ENCODE measurements at places on chromosomes 6 and 20.

- DNase-seq, result no peak
Observed at GRCh38 chr6:78483553-78484197, 383.7 kb upstream of the IRAK1BP1 start.

- DNase-seq, result no peak
Observed at GRCh38 chr6:151649835-151650234, 156.0 kb downstream of the CCDC170 start.

GRCh38 chr6:148608199-148608951 is 138.5 kb upstream of the UST start:
- no peak for DNase-seq

GRCh38 chr6:106804346-106805335 is 169.9 kb downstream of the CD24 start:
- DNase-seq, result no peak

DNA sequence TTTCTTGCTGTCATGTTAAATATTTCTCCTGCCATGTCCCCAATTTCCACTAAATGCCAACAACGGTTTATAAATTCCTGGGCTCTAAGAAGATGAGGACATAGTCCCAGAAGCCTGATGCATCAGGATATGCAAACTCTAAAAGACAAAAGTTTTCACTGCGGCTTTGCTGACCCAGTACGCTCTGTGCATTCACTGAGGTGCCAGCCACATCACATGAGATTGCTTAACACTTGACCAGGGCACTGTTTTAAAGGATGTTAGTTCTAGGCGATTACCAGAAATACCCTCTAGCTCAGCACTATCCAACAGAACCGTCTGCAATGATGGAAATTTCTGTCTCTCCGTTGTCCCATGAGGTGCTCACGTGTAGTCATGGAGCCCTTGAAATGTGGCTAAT is 19.9 kb upstream of the ADTRP start:
- DNase-seq, result no peak

DNA sequence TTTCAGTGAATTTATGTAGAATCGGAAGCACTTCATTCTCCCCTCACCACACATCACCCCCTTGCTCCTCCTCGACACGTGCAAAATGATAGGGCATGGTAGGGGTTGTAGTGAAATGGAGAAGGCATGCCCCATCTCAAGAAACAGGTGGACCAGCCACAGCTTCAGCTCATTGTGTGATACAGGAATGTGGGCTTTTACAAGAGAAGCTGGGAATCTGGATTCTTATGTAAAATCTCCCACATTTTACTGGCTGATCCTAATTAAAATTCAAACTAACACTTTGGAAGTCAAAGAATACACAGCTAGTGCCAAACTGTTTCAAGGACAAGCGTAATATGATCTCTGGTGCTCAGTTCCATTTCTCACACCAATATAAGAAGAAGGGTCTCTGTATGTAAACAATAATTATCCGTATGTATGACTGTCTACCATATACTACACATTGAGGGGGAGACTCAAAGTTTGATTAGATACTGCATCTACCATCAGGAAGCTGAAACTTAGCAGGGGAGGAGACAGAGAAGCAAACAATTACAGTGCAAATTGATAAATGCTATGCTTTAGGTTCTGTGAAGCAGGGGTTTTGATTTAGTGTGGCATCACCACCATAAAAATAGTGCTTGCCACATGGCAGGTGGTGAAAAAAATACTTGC is 24.3 kb upstream of the KIAA0408 start:
- DNase-seq, result no peak

- no peak for DNase-seq
Observed at GRCh38 chr6:113936093-113936934, 34.6 kb downstream of the HDAC2 start.

GRCh38 chr6:70314296-70314695 is 11.4 kb upstream of the COL9A1 start:
- no peak for DNase-seq

GRCh38 chr6:27019651-27020552 is 227.6 kb upstream of the PRSS16 start:
- no peak for DNase-seq

DNA sequence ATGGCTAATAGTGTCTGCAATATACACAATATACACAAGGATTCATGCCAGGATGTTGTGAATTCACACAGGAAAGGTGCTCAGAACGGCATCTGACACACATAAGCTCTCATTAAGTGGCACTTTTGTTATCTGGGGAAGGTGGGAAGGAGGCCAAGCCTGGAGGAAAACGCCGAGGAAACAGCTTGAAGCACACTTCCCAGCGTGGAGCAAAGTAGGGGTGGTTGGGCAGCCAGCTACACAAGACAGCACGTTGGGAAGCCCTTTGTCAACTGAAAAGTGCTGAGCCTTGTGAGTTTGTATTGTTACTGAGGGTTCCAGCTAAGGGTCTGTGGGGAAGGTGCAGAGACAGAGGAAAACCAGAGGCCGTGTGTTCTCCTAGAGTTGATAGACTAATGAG is 181.0 kb downstream of the ZMYND8 start:
- no peak for DNase-seq

GRCh38 chr6:118187568-118188164 is 280.6 kb downstream of the SLC35F1 start:
- no peak for DNase-seq

- DNase-seq, result no peak
Observed at GRCh38 chr6:77433888-77434287, 29.4 kb downstream of the HTR1B start.

DNA sequence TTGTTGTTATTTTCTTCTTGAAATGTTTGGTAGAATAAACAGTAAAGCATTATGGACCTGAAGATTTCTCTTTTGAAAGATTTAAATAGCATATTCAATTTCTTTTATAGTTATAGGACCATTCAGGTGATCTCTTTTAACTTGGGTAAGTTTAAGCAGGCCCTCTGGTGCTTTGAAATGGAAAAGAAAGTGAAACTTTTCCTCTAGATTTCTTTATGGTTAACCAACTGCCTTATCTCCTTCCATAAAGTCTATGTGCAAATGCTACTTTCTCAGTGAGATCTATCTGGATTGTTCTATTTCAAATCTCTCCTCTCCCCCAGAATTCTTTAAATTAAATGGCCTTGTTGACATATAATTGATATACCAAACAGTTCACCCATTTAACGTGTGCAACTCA is 54.0 kb downstream of the PHACTR2 start:
- no peak for DNase-seq

- no peak for DNase-seq
Observed at GRCh38 chr6:149059557-149059956, 258.0 kb upstream of the TAB2 start.

GRCh38 chr20:43229696-43230095 is 40.0 kb upstream of the PTPRT start:
- DNase-seq, result no peak

GRCh38 chr6:6858533-6858982 is 249.2 kb upstream of the RREB1 start:
- no peak for DNase-seq

DNA sequence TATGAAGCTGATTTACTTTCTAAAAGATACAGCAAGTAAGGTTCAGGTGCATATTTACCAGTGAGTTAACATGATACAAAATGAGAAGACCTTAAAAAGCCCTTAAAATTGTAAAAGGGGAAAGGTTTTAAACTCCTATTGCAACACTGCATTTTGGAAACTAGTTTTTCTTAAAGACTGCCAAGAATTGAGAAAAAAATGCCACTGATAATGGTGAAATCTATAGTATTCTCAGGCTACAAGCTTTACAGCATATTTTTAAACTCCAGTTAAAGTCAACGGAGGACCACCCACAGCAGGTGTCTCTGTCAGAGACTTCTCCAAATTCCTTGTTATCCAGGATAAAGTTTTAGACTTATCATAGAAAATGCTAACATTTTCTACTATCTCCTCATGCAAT is 53.6 kb downstream of the ELOVL5 start:
- DNase-seq, result no peak

GRCh38 chr20:49091104-49091503 is 45.0 kb downstream of the CSE1L start:
- DNase-seq, result no peak

- no peak for DNase-seq
Observed at GRCh38 chr6:37038292-37039198, 33.1 kb downstream of the FGD2 start.

DNA sequence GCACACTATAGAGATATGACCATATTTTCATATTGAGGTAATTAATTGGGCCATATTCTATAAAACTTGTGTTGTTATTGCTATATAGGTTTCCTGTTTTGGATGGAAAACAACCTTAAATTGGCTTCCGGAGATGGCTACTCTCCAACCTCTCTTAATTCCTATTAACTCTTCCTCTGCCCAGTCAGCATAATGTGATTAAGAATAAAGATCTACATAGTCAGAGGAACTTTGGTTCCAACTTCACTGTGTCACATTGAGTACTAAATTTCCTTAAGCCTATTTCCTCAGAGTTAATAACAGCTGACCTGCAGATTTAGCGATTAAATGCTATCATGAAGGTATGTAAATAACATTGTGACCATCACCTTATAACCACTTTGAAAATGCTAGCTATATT is 67.7 kb downstream of the PTPRK start:
- DNase-seq, result no peak

DNA sequence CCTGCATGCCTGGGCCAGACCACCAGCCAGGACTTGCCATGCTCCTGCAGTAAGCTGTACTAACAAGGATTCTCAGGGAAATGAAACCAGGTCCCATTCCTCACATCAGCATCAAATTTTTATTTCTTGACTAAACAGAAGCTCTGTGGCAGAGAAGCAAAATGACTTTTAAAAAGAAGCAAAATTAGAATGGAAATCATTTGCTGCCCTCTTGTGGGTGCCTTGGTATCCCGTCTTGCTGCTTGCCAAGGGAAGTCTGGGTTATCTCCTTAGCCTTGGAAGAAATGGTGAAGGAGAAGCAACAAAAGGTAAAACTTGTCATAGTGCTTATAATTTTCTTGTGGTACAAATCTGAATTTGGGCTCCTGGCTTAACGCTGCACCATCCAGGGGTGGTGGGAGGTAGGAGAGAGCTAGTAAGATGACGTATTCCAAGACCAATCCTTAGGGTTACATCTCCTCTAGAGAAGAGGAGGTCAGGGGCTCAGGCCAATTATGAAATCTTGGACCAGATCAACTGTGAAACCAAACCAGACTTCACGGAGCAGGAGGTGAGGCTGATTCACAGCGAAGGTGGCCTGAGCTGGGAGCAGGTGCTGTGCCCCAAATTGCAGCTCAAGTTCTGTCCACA is 107.5 kb downstream of the FAXC start:
- no peak for DNase-seq
